ENCODE measurements at places on chromosomes 6 and 20. TPM values are rescaled to one million over a fixed set of nuclear protein-coding genes. Genes with fewer than 3 reads are reported as not detected.

The RARS2 gene
- total RNA-seq: 16.3 TPM

The ENTPD6 gene
- total RNA-seq: 75.9 TPM

The ZBTB22 gene
- 18.9 TPM for total RNA-seq

The ATP6V1G2 gene
- 1.2 TPM for total RNA-seq

The ARHGAP18 gene
- total RNA-seq: 7.1 TPM

The SCRT2 gene
- not detected for total RNA-seq

The TMEM200A gene
- not detected for total RNA-seq

The SOX4 gene
- total RNA-seq: 5.1 TPM

The KCNG1 gene
- total RNA-seq: 2.3 TPM

The PACSIN1 gene
- total RNA-seq: 6.3 TPM

The NSFL1C gene
- total RNA-seq: 28.5 TPM

The SGK1 gene
- 151 TPM for total RNA-seq

The ISM1 gene
- 1.3 TPM for total RNA-seq

The CGA gene
- not detected for total RNA-seq

The NCOA7 gene
- 12.7 TPM for total RNA-seq

The RSPH4A gene
- 0.16 TPM for total RNA-seq

The HLA-DOB gene
- total RNA-seq: not detected

The SNAP91 gene
- 0.20 TPM for total RNA-seq

The LPA gene
- not detected for total RNA-seq

The TREM2 gene
- total RNA-seq: 1.6 TPM

The LAMP5 gene
- not detected for total RNA-seq

The EPM2A gene
- total RNA-seq: 24.7 TPM

The GPR63 gene
- total RNA-seq: 0.86 TPM

The HNF4A gene
- not detected for total RNA-seq

The C20orf141 gene
- not detected for total RNA-seq

The GABRR1 gene
- 0.24 TPM for total RNA-seq

The CCN6 gene
- not detected for total RNA-seq

The C6orf118 gene
- not detected for total RNA-seq

The HLA-F gene
- total RNA-seq: 36.7 TPM

The TMEM244 gene
- total RNA-seq: not detected

The ZSCAN23 gene
- total RNA-seq: 0.79 TPM

The SLC12A5 gene
- total RNA-seq: not detected

The FOXF2 gene
- not detected for total RNA-seq

The SLCO4A1 gene
- 13.4 TPM for total RNA-seq

The AKAP12 gene
- total RNA-seq: 27.7 TPM

The DEFB132 gene
- not detected for total RNA-seq

The PBOV1 gene
- total RNA-seq: not detected

The LIME1 gene
- 2.5 TPM for total RNA-seq

The TAF4 gene
- 18.0 TPM for total RNA-seq

The CST3 gene
- 914 TPM for total RNA-seq

The SPATS1 gene
- total RNA-seq: not detected

The MROH8 gene
- total RNA-seq: 3.8 TPM

The SLC22A16 gene
- not detected for total RNA-seq

The PRR18 gene
- not detected for total RNA-seq

The CDSN gene
- total RNA-seq: not detected

The HM13 gene
- total RNA-seq: 45.7 TPM

The OR2B6 gene
- total RNA-seq: not detected

The NELFE gene
- total RNA-seq: 40.0 TPM

Measured in right atrium auricular region (tissue), 2 donors.